CD4-positive, alpha-beta memory T cell (primary cell): ENCODE measurements at places on chromosomes 12 and 14.

DNA sequence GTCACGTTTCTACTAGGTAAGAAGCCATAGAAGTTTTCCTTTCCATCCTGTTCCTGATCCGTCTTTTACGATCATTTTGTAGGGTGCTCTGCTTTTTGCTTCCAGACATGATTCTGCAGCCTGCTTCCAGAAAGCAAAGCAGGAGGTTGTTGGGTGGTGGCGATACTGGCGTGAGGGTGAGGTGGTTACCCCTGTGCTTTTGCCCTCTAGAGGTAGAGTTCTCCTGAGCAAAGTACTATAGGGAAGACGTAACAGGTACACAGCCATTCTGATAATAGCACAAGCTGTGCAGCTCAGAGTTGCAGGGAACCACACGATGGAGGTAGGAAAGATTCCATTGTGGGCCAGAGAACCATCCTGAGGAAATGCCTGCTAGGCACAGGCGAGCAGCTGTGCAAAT lies 186.0 kb downstream of the PAH start:
- H3K4me3 ChIP-seq, result no peak overlapping the region
- no peaks in the 10 kb centered on the region for H3K4me1 ChIP-seq
- H3K27ac ChIP-seq, result no peak overlapping the region
- no peak for DNase-seq
- H3K27me3 ChIP-seq, result no peaks in the 10 kb centered on the region

GRCh38 chr14:88660056-88660455 lies 97.2 kb downstream of the ZC3H14 start:
- no peak overlapping the region for H3K27ac ChIP-seq
- no peaks in the 10 kb centered on the region for H3K36me3 ChIP-seq

DNA sequence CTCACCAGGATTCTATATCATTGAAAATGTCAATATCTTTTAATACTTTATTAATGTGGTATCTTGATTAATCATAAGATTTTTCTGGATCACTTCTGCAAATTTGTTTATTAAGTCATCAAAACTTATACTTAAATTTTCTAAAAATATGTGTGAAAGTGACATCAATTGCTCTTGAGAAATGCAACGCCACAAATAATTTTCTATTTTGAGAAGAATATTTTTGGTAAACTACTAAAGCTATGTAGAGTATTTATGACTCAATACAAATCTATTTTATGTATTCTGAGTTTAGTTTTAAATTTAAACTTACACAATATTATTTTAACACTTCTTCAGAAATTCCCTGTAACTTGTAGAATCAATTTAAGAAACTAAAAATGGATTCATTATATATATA lies 263.3 kb downstream of the RASSF9 start:
- H3K4me3 ChIP-seq, result no peak overlapping the region
- H3K36me3 ChIP-seq, result no peaks in the 10 kb centered on the region
- no peaks in the 10 kb centered on the region for H3K4me1 ChIP-seq

DNA sequence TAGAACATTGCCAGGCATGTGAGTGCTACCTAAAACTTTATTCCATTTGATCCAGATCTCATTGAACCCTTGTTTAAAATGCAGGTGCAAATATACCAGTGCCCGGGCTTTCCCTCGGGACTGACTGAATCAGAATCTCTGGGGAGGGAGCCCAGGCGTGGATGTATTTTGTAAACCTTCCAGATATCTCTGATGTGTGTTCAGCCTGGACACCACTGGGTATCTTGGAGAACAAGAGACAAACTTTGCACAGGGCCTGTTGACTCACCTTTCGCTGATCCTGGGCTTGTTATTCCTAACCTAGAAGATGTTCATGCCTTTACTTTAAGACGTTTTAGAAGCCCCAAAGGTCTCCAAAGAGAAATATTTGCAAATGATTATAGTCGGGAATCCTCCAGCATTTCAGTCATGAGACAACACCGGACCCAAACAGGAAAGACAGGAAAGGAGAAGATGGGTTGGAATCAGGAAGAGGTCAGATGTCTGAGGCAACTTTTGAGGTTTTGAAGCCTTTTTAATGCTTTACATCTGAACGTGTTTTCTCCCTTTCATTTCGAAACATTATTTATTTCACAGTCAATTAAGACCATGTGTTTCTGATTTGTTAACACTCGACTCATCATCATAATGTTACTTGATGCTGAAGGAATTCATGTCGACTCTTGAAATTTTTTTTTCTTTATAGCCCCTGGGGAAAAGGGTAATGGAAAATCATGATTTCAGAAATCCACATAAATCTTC lies 118.6 kb downstream of the PLXNC1 start:
- H3K36me3 ChIP-seq, result peaks cover 3% of the 10 kb centered on the region
- DNase-seq, result no peak
- no peaks in the 10 kb centered on the region for H3K27me3 ChIP-seq
- no peak overlapping the region for H3K4me3 ChIP-seq
- no peak overlapping the region for H3K27ac ChIP-seq

DNA sequence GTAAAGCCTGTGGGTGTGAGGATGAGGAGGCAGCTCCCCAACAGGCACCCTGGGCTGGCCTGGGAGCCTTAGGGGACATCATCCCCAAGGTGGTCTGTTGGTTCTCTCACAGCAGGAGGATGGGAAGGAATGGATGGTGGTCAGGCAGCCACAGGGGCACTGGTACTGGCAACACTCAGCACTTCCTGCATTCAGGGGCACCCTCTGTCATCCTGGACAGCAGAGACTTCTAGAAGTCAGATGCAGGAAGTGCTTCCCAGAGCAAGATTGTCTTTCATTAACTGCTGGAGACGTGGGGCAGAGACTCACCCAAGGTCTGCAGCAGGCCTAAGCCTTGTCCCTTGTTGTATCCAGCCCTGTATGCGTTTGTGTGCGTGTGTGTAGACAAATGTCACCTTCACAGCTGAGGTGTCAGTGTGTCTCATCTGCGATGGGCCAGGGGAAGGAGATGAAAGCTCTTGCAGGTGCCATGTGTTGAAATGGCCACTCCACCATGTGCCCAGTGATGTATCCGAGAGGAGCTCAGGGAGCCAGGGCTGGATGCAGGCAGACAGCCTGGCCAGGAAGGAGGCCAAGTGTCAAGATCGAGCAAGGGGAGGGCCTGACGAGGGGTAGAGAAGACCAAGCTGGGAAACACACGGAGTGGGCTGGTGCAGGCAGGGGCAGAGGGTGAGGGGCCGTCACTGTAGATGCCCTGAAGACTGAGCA lies 85.1 kb downstream of the PITPNM2 start:
- H3K27me3 ChIP-seq, result no peaks in the 10 kb centered on the region
- DNase-seq, result no peak
- H3K27ac ChIP-seq, result no peak overlapping the region
- no peaks in the 10 kb centered on the region for H3K36me3 ChIP-seq
- H3K4me3 ChIP-seq, result no peak overlapping the region

GRCh38 chr12:113478351-113479011 lies 6.8 kb upstream of the LHX5 start:
- H3K4me3 ChIP-seq, result no peak overlapping the region
- no peak overlapping the region for H3K27ac ChIP-seq
- DNase-seq, result no peak
- peaks cover 6% of the 10 kb centered on the region for H3K4me1 ChIP-seq

GRCh38 chr12:124928912-124929530 lies 14.6 kb upstream of the UBC start:
- no peak for DNase-seq
- H3K4me3 ChIP-seq, result no peak overlapping the region
- H3K27me3 ChIP-seq, result no peaks in the 10 kb centered on the region
- peak overlapping the region; percentile 57 for H3K27ac ChIP-seq
- no peaks in the 10 kb centered on the region for H3K36me3 ChIP-seq

DNA sequence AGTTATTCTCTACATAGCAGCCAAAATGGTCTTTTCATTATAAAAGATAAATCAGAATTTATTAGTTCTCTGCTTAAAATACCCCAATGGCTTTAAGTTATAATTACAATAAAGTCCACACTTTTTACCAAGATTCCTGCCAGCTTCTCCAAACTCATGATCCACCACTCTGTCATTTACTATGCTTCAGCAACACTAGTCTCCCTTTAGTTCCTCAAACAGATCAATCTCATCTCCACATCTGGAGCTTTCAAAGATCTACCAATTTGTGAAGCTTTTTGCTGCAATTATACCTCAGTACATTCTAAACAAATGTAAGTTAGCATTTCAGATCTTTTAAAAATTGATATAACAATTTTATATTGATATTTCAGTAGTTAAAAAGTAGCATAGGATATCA lies 24.9 kb downstream of the CATSPERB start:
- H3K27ac ChIP-seq, result no peak overlapping the region
- no peaks in the 10 kb centered on the region for H3K4me1 ChIP-seq
- H3K27me3 ChIP-seq, result no peaks in the 10 kb centered on the region
- DNase-seq, result no peak
- H3K36me3 ChIP-seq, result no peaks in the 10 kb centered on the region
